ENCODE measurements at places on chromosomes 1 and 21.

GRCh38 chr1:32201011-32201855 is 838 bp downstream of the CCDC28B start:
- peak; percentile 51 for DNase-seq

- no peak for DNase-seq
Measured at GRCh38 chr1:34361781-34362357, 185.2 kb downstream of the C1orf94 start.

- no peak for DNase-seq
Measured at GRCh38 chr1:59915516-59915915, 11.1 kb downstream of the CYP2J2 start.

- DNase-seq = no peak
Measured at GRCh38 chr1:74681001-74681400, 7.4 kb upstream of the ERICH3 start.

- DNase-seq = no peak
Measured at GRCh38 chr1:28162151-28162550, 14.3 kb downstream of the PTAFR start.

- no peak for DNase-seq
Measured at GRCh38 chr1:189524501-189524900, 953.2 kb downstream of the BRINP3 start.

DNA sequence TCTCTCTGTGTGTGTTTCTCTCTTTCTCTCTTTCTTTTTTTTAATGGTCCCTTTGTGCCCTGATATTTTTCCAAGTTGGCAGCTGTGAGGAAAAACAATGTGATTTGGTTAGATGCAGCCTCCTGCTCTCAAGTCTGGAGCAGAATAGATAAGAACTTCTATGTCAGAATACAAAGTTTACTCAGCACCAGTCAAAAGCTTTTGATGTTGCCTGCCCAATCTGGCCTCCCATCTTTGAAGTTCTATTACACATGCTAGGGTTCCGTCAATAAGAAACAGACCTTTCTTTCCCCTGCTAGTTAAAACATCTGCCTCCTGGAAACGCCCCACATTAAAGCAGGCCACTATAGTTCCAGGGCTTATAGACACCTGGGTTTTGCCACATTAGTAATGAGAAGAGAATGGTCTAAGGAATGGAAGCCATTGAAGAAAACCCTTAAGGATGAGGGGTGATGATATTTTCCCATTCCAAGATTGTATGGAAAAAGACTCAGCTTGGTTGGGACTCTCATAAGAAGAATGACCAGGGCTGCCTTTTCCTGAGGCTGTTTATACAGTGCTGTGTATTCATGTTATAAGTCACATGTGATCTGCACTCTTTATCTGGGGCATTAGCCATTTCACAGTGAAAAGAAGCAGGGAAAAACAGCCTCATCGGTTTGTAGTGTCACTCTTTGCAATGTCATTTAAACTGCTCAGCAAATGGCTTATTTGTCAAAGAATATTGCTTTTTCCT is 414.7 kb upstream of the PROX1 start:
- no peak for DNase-seq

GRCh38 chr1:167198518-167199133 is 22.1 kb upstream of the POU2F1 start:
- no peak for DNase-seq

DNA sequence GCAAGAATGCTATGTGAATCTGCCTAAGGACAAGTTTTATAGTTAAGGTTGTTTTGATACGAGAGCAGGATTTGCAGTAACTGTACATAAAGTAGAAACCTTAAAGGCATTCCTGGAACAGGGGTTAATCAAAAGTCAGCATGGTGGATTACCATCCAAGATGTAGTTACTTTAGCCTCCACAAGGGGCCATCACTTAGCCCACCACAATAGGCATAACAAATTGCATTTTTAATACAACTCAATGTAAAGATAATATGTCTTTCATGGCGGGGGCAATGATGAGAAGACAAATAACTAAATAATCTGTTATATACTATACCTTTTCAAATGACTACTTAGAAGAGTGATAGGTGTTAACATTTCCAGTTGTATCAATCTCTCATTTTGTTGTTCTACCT is 611.2 kb upstream of the ADGRL4 start:
- DNase-seq = peak; percentile 6
